HT1080 (cell line): ENCODE measurements at places on chromosomes 7 and 10. TPM values are rescaled to one million over a fixed set of nuclear protein-coding genes. Genes with fewer than 3 reads are reported as not detected.

NUDT5 gene
- 139 and 144 TPM in 2 replicates for total RNA-seq

TMEM270 gene
- 0.23 TPM in 1 of 2 replicates, not detected in the other for total RNA-seq

MAD1L1 gene
- 184 and 204 TPM in 2 replicates for total RNA-seq

NUP205 gene
- 105 and 122 TPM in 2 replicates for total RNA-seq

SHLD2 gene
- 36.8 and 40.6 TPM in 2 replicates for total RNA-seq

PRSS37 gene
- not detected in 2 replicates for total RNA-seq

PLXDC2 gene
- 0.27 and 0.48 TPM in 2 replicates for total RNA-seq

CH25H gene
- not detected in 2 replicates for total RNA-seq

PRKCQ gene
- total RNA-seq, result 0.16 and 0.33 TPM in 2 replicates

HYAL4 gene
- 0.13 TPM in 1 of 2 replicates, not detected in the other for total RNA-seq

DNA sequence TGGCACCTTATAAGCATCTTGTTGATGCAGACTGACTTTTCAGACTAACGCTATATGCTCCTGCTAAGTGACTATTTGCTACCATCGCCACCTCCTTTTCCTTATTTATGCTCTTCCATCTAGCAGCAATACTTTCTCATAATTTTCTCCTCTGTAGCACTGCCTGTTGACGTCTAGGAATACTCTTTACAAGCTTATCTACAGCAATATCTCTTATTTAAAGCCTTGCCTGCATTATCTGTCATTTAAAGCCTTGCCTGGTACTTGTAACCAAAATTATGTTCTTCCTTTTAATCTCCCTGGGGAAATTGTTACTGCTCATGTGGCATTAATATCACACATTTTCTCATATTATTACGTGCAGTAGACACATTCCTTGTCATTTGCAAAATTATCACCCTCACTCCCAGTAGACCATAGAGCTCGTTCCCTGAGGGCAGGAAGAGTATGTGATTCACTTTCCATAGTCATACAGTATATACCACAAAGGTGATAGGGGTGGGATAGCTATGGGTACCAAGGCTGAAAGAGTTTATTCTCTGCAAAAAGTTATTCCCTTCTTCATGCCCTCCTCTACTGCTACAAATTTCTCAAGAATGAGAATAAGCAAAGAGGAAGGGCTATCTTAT, 359.7 kb upstream of the PCDH15 start:
- peak; percentile 27 for DNase-seq

- peak; percentile 33 for DNase-seq
These were observed 245.7 kb downstream of the CCSER2 start for GRCh38 chr10:84574102-84574501.

GRCh38 chr10:18737236-18737635, 78.0 kb downstream of the ARL5B start:
- DNase-seq, result peak; percentile 39

DNA sequence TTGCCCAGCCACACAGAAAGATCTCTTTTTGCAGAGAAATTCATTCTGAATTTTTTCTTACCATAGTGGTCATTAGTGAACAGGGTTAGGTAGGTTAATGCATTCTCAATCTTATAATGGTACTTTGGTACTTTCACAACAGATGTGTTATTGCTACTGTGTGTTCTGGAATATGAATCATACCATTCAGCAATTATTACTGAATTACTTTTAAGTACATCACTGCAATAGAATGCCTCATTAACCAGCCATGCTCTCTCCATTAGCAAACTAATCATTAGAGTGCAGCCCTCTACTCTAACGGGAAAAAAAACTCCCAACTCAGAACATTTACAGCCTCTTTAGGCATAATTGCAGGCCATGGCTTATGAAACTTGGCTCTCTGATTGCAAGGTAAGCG, 102.1 kb downstream of the DOCK4 start:
- DNase-seq, result no peak

DNA sequence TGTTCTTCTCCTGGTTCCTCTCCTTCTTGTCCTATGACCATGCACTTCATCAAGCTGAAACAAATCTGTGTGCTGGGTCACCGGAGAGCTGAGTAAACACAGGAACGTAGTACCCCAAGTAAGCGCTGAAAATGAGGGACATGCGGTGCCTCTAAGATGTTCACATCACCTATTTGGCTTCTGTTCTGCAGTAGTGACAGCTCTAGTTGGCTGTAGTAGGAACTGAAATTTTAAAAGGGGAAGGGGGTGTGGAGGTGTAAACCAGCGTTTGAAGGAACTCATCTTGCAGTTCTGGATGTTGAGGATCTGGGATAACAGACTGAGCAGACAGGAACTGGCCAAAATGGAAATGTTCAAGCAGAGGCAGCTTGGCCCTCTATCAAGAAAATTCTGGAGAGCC, 85.2 kb downstream of the WNT2 start:
- no peak for DNase-seq

DNA sequence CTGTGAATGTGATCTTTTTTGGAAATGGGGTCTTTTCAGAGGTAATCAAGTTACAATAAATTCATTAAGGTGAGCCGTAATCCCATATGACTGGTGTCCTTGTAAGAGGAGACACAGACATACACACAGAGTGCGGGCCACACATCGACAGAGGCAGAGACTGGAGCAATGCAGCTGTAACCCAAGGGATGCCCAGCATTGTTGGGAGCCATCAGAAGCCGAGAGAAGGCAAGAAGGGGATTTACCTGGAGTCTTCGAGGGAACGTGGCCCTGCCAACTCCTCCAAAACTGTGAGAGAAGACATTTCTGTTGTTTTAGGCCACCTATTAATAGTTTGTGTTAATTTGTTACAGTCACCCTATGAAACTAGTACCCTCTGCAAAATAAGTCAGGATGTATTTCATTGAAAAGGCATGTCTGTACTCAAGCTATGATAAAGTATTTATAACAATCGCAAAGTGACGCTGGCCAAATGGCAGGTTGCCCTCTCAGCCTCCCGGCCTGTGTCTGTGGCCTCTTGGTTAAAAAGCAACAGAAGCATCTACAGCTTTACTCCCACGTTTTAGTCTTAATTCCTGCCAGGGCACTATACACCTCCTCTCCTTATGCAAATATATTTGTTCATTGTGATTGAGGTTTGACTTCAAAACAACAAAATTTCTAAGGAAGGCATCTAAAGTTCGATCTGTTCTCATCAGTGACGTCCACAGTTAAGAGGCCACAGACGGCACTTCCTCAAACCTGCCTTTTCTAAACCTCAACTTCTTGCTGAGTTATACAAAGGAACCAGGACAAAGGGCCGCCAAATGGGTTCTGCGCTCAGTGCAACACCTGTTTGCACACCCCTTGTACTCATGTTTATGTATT, 46.8 kb downstream of the HIPK2 start:
- DNase-seq, result no peak

DNA sequence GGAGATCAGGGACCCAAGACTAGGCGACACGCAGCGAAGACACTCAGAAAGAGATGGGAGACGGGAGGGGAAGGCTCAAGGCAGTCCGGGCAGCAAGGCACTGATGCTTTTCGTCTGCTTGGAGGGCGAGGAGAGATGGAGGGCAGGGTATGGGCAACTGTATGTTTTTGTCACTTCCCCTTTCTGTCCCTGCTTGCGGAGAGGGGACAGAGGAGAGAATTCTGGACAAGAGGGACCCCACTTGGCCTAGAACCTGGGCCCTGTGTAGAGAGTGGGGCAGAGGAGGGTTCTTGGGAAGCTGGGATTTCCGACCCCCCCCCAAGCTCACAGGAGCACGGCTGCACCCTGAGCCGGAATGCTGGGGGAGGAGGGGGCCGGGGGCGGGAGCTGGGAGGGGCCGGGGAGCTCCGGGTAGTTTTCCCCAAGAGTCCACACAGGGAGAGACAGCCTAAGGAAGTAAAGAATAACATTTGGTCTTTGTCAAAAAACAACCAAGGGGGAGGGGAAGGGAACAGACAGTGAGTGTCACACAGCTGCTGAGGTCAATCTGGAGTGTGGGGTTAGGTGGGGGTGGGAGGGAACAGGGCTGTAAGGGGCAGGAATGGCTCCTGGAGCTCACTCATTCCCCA, 1.8 kb downstream of the LRCH4 start:
- DNase-seq, result peak; percentile 27

DNA sequence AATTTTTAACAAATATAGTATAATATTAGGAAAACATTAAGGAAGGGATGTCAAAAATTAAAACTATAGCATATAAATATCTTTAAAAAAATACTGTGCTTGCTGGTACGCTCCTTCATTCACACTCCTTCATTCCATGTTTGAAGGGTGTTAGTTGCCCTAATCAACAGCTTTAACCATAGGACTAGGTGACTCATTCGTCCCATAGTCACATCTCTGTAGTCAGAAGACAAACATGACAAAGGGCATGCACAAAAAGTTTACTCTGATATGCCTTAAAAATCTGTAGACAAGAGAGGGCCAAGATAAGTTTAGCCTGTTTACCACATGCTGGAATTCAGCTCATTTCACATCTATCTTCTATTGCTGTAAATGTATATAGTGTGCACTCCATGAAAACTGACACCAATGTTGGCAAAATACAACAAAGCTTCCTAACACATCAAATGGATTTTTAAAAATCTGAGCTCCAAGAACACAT, 646 bp downstream of the FAM13C start:
- peak; percentile 21 for DNase-seq

GRCh38 chr10:61000769-61001730, 57.1 kb upstream of the RHOBTB1 start:
- DNase-seq, result no peak

DNA sequence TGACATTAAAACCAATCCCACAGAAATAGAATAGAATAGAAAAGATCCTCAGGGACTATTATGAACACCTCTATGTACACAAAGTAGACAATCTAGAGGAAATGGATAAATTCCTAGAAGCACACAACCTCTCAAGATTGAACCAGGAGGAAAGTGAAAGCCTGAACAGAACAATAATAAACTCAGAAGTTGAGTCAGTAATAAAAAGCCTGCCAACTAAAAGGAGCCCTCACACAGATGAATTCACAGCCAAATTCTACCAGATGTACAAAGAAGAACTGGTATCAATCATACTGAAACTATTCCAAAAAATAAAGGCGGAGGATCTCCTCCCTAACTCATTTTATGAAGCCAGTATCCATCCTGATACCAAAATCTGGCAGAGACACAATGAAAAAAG, 220.3 kb upstream of the HPS1 start:
- no peak for DNase-seq

DNA sequence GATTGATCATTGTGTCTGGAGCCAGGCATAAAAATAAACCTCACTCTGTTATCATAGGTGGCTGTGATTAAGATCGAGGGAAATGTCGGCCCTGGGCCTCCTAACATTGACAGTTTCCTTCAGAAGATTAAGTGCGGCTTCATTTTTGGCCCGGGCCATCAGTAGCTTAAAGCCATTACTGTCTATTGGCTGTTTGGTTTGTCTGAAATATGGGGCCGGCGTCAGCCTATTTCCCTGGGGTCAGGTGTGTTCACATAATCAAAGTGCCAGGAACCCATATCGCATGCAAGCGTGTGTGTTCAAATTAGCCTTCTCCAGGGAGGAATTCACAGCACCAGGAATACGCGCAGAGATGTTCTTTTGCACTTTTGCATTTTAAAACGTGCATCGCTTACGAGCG, 114.7 kb downstream of the CUX1 start:
- no peak for DNase-seq

DNA sequence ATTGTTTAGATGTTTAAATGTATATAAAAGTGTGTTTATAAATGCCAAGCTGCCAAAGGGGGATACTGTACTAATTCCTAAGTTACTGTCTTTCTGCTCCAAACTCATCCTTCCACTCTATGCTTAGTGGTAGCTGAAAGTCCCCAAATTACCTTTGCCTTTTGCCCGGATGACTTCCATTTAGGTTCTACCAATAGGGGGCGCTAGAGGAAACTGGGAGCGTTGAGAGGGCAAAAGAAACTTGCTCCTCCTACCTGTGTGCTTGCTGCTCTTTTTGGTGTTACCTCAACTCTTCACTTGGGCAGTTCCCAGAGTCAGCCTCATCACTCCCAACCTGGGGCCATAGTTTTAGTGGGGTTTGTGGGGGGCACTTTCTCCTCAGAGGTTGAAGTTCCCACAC, 5.9 kb upstream of the OR2A25 start:
- no peak for DNase-seq

DNA sequence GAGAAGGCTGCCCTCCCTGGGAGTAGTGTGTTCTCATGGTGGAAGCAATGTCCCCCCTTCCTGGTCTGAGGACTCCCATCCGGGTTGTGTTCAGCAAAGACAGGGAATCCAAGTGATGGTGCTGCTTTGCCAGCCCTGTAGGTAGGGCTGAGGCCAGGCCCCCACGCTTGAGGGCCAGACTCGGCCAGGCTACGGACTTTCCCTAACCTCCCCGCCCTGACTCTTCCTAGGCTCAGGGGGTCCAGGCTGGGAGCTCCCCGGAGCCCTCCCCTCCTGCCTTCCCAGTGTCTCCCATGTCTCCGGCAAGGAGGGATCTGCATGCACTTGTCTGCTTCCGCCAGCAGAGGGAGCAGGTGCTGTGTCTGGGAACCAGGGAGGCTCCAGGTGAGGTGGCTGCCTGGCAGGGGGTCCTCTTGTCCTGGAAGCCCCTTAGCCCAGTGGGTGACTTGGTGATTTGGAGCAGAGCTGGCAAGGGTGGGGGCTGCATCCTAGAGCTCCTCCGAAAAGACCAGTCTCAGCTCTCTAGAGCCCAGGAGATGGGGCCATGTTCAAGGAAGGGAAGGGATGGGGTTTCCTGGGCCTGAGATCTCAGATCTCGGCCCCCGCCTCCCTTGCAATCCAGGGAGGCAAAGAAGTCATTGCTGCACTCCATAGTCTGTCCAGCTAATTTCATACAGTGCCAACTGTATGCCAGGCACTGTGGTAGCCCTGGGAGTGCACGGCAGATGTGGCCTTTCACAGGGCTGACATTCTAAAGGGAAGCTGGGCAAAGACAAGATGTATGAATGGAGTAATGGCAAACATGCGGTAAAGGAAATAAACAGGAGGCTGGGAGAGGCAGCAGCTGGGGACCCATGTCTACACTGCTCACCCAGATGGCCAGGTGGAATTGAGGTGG, 20.3 kb upstream of the SFRP5 start:
- peak; percentile 33 for DNase-seq

GRCh38 chr10:126262233-126262838, 125.9 kb downstream of the ADAM12 start:
- no peak for DNase-seq

GRCh38 chr10:93715345-93715744, 13.0 kb upstream of the FRA10AC1 start:
- no peak for DNase-seq

DNA sequence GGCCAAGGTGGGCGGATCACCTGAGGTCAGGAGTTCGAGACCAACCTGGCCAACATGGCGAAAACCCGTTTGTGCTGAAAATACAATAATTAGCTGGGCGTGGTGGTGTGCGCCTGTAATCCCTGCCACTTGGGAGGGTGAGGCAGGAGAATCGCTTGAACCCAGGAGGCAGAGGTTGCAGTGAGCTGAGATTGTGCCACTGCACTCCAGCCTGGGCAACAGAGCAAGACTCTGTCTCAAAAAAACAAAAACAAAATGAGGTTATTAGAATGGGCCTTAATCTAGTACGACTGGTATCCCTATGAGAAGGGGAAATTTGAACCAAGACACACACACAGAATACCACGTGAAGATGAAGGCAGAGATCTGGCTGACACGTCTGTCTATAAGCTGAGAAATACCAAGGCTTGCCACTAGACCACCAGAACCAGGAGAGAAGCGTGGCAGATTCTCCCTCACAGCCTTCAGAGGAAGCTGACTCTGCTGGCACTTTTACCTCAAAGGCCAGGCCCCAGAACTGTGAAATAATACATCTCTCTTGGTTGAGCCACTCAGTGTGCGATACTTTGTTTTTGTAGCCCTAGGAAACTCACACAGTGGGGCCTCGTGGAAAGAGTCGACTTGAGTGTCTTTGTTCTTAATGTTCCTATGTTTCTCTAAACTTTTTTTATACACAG, 59.6 kb downstream of the TMEM209 start:
- no peak for DNase-seq

- DNase-seq, result no peak
These were observed 128.9 kb downstream of the PLXDC2 start for GRCh38 chr10:19944911-19945663.

- no peak for DNase-seq
These were observed 313.0 kb downstream of the WDR37 start for GRCh38 chr10:1369197-1369596.
